Stimulated activated CD4-positive, alpha-beta T cell treated with anti-CD3 and anti-CD28 coated beads, Interleukin-4, amount 100 ng/mL, for 4 hours (primary cell): ENCODE measurements at places on chromosomes 11 and 22.

DNA sequence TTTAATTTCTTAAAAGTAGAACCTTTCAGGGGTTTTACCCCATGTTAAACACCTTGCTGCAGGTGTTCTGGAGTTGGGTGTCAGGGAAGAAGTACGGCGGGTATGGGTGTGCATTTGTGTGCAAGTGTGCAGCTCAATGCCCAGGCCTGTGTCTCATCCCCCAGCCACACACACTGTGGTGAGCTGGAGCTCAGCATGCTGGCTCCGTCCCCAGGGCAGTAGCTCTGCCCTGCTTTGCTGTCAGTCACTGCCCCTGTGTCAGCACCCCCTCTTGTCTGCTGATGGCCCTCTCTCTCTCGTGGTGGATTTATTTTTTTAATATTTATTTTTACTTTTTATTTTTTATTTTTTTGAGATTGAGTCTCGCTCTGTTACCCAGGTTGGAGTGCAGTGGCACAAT lies 35.8 kb upstream of the MYO18B start:
- no peak for DNase-seq

DNA sequence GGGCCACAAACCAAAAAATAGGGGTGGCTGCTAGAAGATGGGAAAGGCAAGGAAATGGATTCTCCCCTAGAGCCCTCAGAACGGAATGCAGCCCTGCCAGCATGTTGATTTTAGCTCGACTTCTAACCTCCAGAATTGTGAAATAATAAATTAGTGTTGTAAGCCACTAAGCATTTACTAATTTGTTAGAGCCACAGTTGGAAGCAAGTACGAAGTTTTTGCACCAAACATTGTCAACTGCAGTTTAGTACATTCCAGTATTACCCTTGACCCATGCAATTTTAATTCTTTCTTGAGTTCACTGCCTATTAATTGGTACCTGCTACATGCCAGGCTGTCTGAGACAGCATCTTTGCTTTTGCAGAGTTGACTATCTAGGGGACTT lies 32.2 kb downstream of the PARVA start:
- no peak for DNase-seq

- no peak for DNase-seq
Measured at GRCh38 chr11:92588393-92588792, 363.8 kb downstream of the FAT3 start.

GRCh38 chr22:36413022-36413775 lies 25.4 kb upstream of the MYH9 start:
- DNase-seq, result no peak

GRCh38 chr11:106632283-106632682 lies 386.0 kb downstream of the GUCY1A2 start:
- no peak for DNase-seq

DNA sequence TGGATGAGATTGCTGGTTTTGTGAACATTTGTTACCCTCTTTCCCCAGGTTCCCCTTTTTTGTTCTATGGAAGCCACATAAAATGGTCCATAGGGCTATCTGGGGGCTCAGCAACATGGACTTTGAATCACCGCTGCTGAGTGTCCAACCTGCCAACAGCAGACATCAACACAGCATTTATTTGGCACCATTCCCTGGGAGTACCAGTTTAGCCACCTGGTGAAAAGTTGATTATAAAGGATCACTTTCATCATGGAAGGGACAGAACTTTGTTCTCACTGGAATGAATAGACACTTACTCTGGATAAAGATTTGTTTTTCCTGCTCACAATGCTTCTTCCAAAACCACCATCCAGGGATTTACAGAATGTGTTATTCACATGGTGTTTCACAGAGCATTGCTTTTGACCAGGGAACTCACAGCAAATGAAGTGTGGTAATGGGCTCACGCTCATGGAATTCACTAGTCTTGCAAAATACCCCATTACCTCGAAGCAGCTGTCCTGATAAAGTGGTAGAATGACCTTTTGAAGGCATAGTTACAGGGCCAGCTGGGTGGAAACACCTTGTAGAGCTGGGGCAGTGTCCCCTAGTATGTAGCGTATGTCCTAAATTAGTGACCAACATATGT lies 43.9 kb downstream of the ADM start:
- DNase-seq, result no peak

DNA sequence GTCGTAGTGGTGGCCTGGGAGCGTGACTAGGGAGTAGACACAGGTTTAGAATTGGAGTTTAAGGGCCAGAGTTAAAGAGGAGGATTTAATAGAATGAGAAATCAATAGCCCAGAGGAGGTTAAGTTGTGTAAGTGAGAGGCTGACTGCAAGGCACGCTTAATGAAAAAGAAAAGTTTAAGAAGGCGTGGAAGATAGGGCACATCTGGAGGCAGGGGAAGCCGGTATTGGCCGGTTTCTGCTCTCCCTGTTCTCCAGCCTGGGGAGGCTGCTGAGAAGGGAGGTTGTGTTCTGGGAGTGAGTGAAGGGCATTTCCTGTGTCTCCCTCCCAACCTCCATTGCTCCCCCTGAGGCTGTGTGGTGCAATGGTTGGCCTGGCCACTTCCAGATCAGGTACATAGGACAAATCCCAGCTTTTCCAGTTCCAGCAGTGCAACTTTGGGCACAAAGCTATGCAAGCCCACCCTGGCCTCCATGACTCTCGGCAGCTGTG lies 6.3 kb downstream of the GRIK4 start:
- no peak for DNase-seq

DNA sequence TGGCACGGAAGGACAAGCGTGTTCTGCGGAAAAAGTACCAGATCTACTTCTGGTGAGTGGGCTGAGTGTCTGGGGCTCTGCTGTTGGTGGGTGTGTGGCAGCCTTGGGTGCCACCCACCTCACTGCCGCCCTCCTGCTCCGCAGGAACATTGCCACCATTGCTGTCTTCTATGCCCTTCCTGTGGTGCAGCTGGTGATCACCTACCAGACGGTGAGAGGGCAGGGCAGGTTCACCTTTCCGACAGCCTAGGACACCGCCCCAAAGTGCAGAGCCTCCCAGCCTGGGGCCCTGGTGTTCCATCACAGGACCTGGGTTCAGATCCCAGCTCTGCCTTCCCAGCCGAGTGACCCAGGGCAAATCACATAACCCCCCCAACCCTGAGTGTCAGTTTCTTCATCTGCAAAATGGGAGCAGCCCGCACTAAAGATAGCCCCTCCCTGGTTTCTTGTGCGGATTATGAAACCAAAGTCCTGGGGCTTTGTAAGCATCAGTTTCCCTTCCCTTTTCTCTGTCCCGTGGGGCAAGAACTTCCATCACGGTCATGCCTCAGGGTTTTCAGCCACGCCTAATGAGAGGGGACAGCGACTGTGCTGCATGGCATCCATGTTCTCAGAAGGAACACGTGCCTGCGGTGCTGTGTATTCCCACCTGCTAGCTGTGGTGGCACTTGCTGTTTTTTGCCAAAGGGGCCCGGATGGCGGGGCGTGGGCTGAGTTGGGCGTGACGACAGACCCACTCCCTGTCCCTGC lies 9.8 kb upstream of the TAGLN start:
- DNase-seq, result no peak

- no peak for DNase-seq
Measured at GRCh38 chr11:76738618-76739240, 44.4 kb upstream of the TSKU start.

- DNase-seq, result no peak
Measured at GRCh38 chr11:2223153-2223794, 47.1 kb downstream of the ASCL2 start.

DNA sequence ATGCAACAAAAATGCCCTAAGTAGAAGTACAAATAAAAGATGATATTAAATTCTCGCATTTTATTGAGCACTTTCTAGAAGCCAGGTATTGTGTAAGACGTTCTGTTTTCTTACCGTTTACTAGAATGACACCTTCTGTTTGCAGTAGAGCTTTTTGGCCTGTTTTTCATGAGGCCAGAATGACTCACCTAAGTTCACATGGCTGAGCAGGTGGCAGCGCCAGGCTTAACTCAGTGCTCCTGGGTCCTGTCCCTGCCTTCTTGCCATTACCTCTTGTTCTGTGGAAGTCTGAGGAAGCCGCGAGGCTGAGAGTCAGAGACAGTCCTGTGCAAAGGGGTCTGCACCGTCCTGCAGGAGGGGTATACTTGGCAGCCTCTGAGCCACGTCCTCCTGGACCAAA lies 113.8 kb downstream of the ATXN10 start:
- no peak for DNase-seq

- no peak for DNase-seq
Measured at GRCh38 chr11:19869466-19869865, 156.8 kb downstream of the NAV2 start.

DNA sequence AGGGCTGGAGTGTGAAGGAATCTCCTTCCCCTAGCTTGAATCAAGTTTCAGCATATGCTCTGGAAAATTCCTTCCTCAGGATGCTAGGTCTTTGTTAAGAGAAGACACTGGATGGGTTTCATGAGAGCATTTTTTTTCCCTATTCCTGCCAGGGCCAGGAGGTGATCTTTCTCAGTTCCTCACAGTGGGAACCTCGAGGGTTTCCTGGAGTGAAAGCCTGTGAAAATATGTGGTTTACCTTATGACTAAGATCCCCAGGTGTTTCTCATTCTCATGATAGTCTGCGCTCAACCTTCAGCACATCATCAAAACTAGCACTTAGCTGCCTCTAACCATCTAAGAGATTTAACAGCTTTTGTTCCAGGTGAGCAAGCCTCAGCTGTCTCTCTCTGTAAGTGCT lies 985.3 kb upstream of the FAT3 start:
- DNase-seq, result no peak
